ENCODE measurements at places on chromosomes 16 and 17.

- H3K36me3 ChIP-seq = peaks cover 13% of the 10 kb centered on the region
- peaks cover 33% of the 10 kb centered on the region for H3K4me1 ChIP-seq
- no peak overlapping the region for H3K4me3 ChIP-seq
- peak overlapping the region; percentile 24 for H3K27ac ChIP-seq
- DNase-seq = no peak
- H3K27me3 ChIP-seq = no peaks in the 10 kb centered on the region
Measured at GRCh38 chr16:55500530-55501011, 8.3 kb upstream of the LPCAT2 start.

- no peaks in the 10 kb centered on the region for H3K36me3 ChIP-seq
- peak; percentile 26 for DNase-seq
- no peak overlapping the region for H3K4me3 ChIP-seq
- H3K27ac ChIP-seq = peak overlapping the region; percentile 92
- peaks cover 23% of the 10 kb centered on the region for H3K4me1 ChIP-seq
- no peaks in the 10 kb centered on the region for H3K27me3 ChIP-seq
Measured at GRCh38 chr17:68603027-68603426, 1.9 kb upstream of the FAM20A start.

DNA sequence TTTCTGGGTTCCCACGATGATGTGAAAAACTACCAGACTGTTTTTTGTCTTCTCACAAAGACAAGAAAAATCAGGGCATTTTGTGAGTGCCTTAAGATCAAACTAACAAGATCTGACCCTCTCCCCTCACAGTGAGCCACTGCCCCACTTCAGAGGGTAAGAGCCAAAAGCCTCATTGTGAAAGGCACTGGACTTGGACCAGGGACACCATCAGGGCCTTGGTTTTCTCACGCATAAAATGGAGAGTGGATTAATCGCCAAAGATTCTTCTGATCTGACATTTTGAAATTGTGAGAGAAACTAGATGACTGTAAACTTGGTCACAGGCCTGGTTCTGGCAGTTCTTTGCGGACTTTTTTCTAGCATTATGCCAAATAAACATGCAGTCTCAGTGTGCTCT lies 21.0 kb upstream of the ENDOV start:
- peaks cover 3% of the 10 kb centered on the region for H3K4me1 ChIP-seq
- no peaks in the 10 kb centered on the region for H3K27me3 ChIP-seq
- no peak overlapping the region for H3K27ac ChIP-seq
- H3K36me3 ChIP-seq = peaks cover 48% of the 10 kb centered on the region
- H3K4me3 ChIP-seq = no peak overlapping the region
- DNase-seq = no peak

DNA sequence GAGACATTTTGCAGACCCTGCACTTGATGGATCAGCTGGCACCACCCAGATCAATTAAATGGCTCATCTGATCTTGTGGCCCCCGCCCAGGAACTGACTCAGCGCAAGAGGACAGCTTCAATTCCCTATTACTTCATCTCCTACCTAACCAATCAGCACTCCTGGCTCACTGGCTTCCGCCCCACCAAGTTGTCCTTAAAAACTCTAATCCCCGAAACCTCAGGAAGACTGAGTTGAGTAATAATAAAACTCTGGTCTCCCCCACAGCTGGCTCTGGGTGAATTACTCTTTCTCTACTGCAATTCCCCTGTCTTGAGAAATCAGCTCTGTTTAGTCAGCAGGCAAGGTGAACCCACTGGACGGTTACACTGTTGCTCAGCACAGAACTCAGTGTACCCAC lies 23.6 kb downstream of the SPPL2C start:
- H3K4me3 ChIP-seq = no peak overlapping the region
- H3K27ac ChIP-seq = no peak overlapping the region
- H3K27me3 ChIP-seq = no peaks in the 10 kb centered on the region
- DNase-seq = no peak
- H3K36me3 ChIP-seq = no peaks in the 10 kb centered on the region
- no peaks in the 10 kb centered on the region for H3K4me1 ChIP-seq

- no peaks in the 10 kb centered on the region for H3K4me1 ChIP-seq
Measured at GRCh38 chr17:33322063-33322462, 29.0 kb upstream of the ASIC2 start.

DNA sequence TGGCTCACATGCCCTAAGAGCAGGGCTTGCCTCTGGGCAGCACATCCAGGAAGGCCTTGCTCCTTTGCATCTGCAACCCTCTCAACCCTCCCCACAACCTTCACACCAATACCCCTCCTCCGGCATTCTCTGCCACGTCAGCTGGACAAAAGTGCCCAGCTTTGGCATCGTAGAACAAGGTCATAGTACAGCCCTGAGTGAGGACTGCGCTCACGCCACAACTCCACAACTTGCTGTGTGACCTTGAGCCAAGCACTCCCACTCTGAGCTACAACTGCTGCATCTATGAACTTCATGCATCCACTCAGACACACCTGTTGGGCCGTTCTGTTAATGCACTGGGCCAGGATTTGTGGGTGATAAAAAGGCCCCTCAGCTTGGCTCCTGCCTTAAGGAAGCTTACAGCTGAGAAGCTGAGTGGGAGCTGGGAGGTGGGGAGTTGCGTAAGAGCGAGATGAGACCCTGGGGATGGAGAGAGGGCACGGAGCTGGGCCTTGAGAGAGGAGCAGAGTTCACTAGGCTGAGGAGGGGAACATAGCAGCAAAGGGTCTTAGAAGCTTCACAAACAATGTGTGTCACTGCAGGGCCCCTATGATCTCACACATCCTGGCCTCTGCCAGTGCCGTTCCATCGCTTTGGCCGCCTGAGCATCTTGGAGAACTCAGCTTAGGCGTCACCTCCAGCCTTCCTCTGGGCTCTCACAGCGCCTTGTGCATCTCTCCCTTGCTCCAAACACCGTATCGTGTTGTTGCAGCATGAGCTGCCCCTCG lies 8.6 kb upstream of the MRC2 start:
- no peak for DNase-seq
- no peaks in the 10 kb centered on the region for H3K27me3 ChIP-seq
- H3K27ac ChIP-seq = no peak overlapping the region
- no peaks in the 10 kb centered on the region for H3K4me1 ChIP-seq

- no peak overlapping the region for H3K27ac ChIP-seq
- H3K4me3 ChIP-seq = no peak overlapping the region
- H3K36me3 ChIP-seq = no peaks in the 10 kb centered on the region
Measured at GRCh38 chr17:6544011-6544370, 12.4 kb downstream of the PITPNM3 start.

DNA sequence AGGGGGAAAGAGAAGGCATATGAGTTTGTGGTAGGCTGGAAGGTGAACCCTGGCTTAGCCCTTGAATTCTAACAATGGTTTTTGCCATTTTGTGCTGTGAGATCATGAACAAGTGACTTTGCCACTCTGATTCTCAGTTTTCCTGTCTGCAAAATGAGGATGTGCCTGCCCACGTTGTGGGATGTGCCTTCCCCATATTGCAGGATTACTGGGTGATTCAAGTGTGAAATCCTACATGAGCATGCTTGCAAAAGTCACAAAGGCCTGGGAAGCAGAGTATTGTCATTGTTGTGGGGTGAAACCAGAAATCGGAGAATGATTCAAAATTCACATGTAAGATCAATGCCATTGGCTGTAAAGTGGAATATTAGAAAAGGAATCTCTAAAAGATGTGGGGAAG lies 28.6 kb upstream of the TVP23A start:
- H3K36me3 ChIP-seq = no peaks in the 10 kb centered on the region
- H3K27ac ChIP-seq = no peak overlapping the region
- no peaks in the 10 kb centered on the region for H3K4me1 ChIP-seq
- no peak for DNase-seq
- no peak overlapping the region for H3K4me3 ChIP-seq

DNA sequence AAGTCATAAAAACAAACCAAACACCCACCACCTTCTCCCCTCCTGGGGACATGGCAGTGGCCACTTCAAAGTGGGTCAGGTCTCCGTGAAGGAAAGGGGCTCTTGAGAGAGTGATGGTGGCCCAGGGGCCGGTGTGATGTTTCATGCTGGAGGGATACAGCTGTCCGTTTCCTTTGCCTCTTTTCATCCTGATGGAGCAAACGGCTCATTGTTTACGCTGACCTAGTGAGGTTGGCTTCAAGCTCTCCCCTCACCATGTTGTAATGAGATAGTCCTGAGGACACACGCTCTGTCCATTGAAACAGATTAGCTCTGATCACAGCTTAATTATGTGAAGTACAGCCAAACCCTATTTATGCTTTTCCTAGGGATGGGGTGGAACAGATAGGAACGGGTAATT lies 34.2 kb downstream of the CDH13 start:
- H3K4me1 ChIP-seq = no peaks in the 10 kb centered on the region
- H3K4me3 ChIP-seq = no peak overlapping the region
- H3K27me3 ChIP-seq = no peaks in the 10 kb centered on the region
- H3K36me3 ChIP-seq = no peaks in the 10 kb centered on the region
- no peak overlapping the region for H3K27ac ChIP-seq

- no peaks in the 10 kb centered on the region for H3K36me3 ChIP-seq
- peak overlapping the region; percentile 25 for H3K27ac ChIP-seq
- DNase-seq = no peak
- H3K4me3 ChIP-seq = no peak overlapping the region
- H3K27me3 ChIP-seq = no peaks in the 10 kb centered on the region
Measured at GRCh38 chr17:55290492-55291113, 25.8 kb downstream of the HLF start.

GRCh38 chr16:66525396-66526180 lies 24.3 kb downstream of the TK2 start:
- no peaks in the 10 kb centered on the region for H3K27me3 ChIP-seq
- H3K4me3 ChIP-seq = no peak overlapping the region
- H3K27ac ChIP-seq = no peak overlapping the region
- DNase-seq = no peak
- peaks cover 67% of the 10 kb centered on the region for H3K36me3 ChIP-seq

DNA sequence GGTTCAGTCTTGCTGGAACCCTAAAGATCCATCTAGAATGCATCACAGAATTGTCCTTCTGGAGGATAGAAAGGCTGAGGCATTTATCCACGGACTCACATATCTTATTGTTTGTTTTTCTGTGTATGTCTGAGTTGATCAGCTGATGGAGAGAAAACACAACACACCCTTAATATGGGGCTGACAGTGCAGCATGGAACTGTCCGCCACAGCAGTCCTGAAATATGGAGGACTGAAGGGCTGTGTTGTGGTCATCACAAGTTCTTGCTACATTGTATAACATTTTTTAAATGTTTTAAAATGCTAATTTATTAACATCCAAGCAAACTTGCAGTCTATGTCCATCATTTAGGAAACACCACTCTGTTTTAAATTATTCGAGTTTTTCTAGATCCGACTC lies 448.9 kb upstream of the ERCC4 start:
- DNase-seq = no peak
- H3K4me1 ChIP-seq = no peaks in the 10 kb centered on the region
- H3K27ac ChIP-seq = no peak overlapping the region
- no peaks in the 10 kb centered on the region for H3K36me3 ChIP-seq
- no peak overlapping the region for H3K4me3 ChIP-seq

DNA sequence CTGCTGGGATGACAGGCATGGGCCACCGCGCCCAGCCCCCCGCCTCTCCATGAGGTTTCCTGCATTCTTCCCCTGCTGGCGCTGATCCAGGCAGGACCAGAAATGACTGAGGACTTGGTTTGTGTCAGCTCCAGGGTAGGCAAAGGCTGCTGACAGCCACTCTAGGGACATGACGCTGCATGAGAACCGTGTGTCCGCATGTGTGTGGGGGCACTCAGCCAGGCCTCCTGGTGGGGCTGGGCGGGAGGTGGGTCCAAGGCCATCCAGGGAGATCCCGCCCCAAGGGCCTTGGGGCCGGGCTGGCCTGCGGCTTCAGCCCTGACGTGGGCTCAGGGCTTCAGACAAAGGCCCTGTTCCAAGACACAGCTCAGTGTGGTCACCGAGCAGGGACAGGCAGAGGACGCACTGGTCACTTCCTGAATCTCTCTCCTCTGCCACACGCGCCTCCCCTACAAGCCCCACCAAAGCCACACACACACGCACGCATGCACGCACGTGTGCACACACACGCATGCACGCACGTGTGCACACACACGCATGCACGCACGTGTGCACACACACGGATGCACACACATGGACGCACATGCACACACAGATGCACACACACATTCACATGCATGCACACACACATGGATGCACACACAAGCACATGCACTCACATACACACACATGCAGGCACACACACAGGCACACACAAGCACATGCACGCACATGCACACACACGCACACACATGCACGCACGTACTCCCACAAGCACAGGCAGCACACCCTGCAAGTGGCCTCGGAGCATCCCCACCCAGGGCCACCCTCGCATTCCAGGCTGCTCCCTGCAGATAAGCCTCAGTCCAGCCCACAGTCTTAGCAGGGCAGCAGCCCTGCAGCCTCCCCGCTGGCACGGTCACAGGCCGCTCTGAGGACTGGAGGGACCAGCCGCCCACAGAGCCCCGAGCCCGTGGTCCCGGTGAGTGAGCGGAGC lies 5.3 kb upstream of the TMEM204 start:
- H3K27me3 ChIP-seq = no peaks in the 10 kb centered on the region
- peaks cover 27% of the 10 kb centered on the region for H3K36me3 ChIP-seq
- H3K4me3 ChIP-seq = no peak overlapping the region
- H3K27ac ChIP-seq = no peak overlapping the region
- no peak for DNase-seq
- H3K4me1 ChIP-seq = peaks cover 55% of the 10 kb centered on the region
